ENCODE measurements at places on chromosomes 5 and 9. TPM values are rescaled to one million over a fixed set of nuclear protein-coding genes. Genes with fewer than 3 reads are reported as not detected.

GRCh38 chr9:132182314-132183091 is 20.6 kb downstream of the NTNG2 start:
- H3K4me1 ChIP-seq = no peaks in the 10 kb centered on the region
- H3K36me3 ChIP-seq = no peaks in the 10 kb centered on the region
- no peak for DNase-seq

DNA sequence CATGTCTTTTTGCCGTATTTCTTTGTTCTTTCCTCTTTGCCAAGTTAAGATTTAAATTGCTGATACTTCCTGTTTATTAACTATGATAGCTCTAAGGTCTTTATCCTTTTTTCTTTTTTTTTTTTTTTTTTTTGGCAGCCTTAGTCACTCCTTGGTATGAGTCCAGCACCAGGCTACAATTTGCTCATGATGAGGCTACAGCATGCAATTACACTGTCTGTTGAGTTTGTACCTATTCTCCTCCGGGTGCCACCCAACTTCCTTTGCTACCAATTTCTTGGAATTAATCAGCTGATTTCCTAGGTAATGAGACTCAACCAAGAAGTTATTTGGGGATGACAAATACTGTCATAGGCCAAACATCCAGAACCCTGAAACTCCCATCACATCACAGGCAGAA is 25.5 kb downstream of the ACTL7B start:
- no peaks in the 10 kb centered on the region for H3K36me3 ChIP-seq
- 0 out of 2 replicates have a peak, but pooled peaks cover 5% of the 10 kb centered on the region for H3K4me1 ChIP-seq
- no peak for DNase-seq
- H3K27me3 ChIP-seq = no peaks in the 10 kb centered on the region

DNA sequence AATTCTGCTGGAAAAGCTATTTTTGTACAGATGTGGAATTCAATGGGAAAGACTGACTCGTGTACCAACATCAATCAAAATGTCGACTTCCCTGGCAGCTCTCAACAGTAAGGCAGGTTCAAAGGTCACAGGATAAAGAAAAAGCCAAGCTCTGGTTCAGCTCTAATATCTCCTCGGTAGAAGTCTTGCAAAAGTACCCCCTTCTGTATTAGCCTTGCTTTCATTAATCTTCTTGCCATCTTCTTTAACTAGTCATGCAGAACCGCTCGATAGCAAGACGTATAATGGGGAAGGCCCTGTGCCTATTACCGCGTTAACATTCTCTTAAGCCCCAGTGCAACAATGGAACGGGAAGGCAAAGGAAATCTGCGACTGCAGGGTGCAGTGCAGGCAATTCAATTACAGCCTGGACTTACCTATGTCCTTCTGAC is 201.2 kb downstream of the GAPVD1 start:
- 0 out of 2 replicates have a peak, but pooled peaks cover 6% of the 10 kb centered on the region for H3K4me1 ChIP-seq
- H3K36me3 ChIP-seq = 0 out of 2 replicates have a peak, but pooled peaks cover 4% of the 10 kb centered on the region
- no peak overlapping the region for H3K4me3 ChIP-seq
- no peak for DNase-seq

ADAMTS2 gene
- not detected for total RNA-seq
